ENCODE measurements at places on chromosomes 7 and 10.

DNA sequence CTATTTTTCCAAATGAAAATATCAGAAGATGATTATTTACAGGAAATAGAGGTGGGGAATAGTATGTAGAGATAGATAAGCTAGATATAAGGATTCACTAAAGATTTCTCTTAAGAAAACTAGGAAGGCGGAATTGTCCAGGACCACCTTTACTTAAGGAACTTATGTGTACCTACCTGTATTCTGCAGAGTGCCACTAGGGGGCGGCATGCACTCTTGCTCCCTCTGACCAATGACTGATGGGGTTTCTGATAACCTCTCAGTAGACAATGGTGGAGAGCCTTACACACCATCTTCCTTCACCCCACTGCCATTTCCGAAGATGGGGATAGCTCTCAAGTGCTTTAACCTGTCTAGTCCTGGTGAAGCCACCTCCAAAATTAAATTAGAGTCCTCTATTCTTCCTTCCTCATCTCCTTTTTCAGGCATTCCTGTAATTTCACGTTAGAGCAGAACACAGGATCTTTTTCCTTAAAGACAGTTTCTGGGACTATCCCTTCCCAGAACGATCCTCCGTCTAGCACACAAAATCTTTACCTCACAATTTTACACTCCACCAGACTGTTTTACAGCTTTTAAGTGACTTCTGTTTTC is 453.1 kb downstream of the SORCS1 start:
- DNase-seq = no peak

GRCh38 chr10:89248990-89249389 is 2.6 kb downstream of the LIPA start:
- DNase-seq = no peak

GRCh38 chr10:48765039-48765438 is 80.4 kb downstream of the WDFY4 start:
- DNase-seq = no peak

GRCh38 chr7:30303312-30304039 is 19.1 kb downstream of the ZNRF2 start:
- no peak for DNase-seq

DNA sequence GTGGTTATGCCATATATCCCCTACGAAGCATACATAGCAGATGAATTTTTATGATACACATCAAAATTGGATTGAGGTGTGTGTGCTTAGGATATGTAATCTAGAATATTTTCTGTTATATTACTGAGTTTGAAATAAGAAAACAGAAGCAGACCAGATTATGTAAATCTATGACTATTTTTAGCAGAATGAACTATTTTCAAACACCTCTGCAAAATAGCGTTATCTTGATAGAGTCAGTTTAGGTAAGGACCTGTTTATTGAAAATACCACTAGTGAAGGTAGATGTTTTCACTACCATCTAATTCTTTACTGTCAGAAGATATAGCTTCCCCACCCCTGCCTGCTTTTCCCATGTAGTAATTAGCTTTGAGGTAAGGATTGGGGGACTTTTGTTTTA is 9.1 kb downstream of the LANCL2 start:
- DNase-seq = no peak

- DNase-seq = no peak
Measured at GRCh38 chr7:44533301-44534055, 7.7 kb downstream of the NPC1L1 start.

DNA sequence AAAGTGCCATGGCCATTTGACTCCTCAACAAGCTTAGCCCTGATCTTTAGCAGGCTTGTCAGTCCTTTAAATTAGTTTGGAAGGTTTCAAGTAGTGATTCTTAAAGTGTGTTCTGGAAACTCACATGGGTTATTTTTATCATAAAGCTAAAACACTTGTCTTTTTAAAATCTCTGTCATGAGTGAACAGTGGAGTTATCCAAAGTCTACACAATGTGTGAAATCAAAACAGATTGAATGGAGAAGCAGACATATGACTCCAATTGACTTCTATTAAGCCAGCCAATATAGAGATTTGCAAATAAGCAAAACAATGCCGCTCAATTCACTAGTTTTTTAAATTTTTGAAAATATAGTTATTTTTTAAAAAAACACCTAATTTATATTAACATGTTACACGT is 53.3 kb upstream of the SORCS3 start:
- no peak for DNase-seq

- DNase-seq = no peak
Measured at GRCh38 chr10:122984708-122985107, 4.5 kb downstream of the PSTK start.

- DNase-seq = no peak
Measured at GRCh38 chr7:107993891-107994291, 9.1 kb downstream of the LAMB1 start.

GRCh38 chr7:15678653-15679052 is 7.8 kb downstream of the MEOX2 start:
- no peak for DNase-seq

- DNase-seq = no peak
Measured at GRCh38 chr10:3186368-3186767, 13.8 kb upstream of the PITRM1 start.

DNA sequence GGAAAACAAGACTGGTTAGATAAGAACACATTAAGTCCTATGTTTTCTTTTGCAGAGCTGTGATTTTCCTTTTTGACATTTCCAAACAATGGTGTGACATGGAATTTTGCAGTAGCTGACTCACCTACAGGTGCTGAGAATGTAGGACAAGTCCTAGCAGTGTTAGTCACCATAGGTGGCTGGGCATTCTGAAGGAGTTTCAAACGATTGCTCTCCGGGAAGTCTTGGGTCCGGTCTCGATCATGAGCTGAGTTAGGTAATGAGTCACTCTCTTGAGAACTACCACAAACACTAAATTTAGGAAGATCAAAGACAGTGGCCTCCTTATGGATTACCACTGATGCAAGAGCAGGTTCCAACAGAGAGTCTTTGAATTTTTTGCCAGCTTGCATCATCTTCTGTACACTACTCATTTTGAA is 3.6 kb downstream of the FIGNL1 start:
- no peak for DNase-seq

DNA sequence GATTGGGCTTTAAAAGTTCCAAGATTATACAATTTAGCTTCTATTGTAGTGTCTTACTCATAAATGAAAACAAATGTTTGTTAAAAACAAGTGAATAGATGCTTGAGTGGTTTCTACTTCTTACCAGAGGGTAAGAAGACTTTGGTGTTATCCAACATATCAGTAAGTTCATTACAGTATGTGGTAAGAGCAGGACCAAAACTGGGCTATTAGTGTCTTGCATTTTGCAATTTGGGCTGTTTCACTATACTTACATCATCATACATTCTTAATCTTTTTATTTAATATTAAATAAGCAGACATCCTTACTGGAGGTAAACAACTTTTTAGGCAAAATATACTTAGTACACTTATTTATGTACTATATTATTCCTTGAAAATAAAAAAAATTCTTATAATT is 248.4 kb upstream of the HGF start:
- no peak for DNase-seq

- no peak for DNase-seq
Measured at GRCh38 chr10:48842231-48842630, 97.4 kb downstream of the LRRC18 start.

GRCh38 chr7:148485618-148486017 is 104.9 kb upstream of the C7orf33 start:
- DNase-seq = no peak

DNA sequence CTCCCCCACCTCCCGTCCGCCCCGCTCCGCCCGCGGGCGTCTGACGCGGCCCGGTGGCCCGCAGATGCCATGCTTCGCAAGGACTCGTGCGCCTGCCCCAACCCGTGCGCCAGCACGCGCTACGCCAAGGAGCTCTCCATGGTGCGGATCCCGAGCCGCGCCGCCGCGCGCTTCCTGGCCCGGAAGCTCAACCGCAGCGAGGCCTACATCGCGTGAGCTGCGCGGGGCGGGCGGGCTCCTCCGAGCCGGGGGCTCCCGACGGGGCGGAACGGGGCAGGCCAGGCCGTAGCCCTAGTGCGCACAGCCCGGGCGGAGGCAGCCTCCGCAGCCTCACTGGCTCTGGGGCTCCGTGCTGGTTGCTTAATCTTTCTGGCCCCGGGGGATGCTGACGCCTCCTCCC is 2.8 kb downstream of the ASIC3 start:
- DNase-seq = peak; percentile 40

GRCh38 chr7:2521952-2522591 is 2.5 kb downstream of the LFNG start:
- DNase-seq = peak; percentile 47

- no peak for DNase-seq
Measured at GRCh38 chr10:76352300-76352699, 920.9 kb downstream of the LRMDA start.

DNA sequence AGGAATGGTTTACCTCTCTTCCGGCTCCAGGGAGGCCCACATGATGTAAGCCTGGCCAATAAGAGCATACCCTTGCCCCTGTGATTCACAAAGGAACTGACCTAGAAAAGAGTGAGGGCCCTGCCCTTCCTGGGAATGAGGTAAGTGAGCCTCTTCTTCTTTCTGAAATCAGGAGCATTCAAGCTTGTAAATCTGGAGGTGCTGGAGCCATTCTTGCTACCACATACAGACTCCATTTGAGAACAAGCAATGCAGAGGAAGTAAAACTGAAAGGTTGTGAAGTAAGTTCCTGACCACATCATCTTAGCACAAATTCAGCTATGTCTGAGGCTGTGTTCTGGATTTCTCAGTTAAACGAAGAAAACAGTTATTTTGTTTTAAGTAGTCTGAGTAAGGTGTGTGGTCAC is 132.2 kb downstream of the CD36 start:
- no peak for DNase-seq

DNA sequence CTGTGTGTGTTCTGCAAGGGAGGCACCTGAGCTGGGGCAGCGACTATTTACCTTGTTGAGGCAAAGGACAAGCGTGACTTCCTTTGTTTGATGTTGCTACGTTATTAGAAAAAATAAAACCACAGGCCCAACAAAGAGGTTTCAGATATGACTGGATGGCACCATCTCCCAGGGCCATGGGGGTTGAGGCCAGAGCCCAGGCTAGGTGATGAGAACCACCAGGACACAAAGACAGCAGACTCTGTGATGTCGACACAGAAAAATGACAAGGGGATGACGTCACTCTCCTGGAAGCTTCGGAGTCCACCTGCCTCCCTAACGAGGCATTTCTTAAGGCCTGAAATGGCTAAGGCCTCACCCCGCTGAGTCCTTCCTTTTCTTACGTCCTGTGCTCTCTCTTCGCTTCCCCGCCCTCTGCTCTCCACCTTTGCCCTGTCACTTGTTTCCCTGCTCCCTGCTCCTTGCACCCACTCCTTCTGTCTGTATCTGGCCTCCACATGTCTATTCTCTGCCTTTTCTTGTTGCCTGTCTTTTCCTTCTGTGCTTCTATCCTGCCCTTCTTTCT is 83.0 kb upstream of the ADRB1 start:
- peak; percentile 39 for DNase-seq

DNA sequence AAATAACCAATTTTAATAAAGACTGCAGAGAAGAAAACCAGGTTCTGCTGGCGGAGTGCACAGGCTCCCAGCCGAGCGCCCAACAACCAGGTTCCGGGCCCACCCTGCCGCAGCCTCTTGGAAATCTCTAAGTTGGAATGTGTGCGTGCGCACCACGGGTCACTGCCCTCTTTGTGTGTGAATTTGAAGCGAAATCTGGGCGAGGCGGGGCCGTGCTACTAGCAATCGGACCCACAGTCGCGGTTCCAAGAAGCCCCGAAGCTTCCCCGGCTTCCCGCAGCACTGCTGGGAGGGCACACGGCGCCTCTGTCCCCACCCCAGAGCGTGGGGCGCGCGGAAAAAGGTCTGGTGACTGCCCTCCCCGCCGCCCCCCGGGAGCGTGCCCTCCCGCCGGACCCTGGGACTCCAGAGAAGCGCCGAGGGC is 666 bp upstream of the MAP3K8 start:
- no peak for DNase-seq

DNA sequence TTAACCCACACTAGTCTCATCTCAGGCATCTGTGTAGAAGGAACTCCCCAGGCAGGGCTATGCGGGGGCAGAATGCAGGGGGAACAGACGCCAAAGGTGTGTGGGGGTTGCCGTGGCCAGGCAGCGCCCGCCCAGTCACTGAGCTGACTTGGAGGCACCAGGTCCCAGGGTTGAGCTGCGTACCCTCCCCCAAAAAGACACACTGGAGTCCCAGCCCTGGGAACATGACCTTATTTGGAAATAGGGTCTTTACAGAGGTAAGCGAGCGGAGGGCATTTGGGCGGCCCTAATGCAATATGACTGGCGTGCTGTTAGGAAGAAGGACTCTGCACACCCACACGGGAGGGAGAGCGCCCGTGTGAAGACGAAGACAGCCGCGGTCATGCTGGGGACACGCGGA is 274.5 kb downstream of the DNAJB6 start:
- no peak for DNase-seq

GRCh38 chr10:31157123-31158010 is 125.7 kb upstream of the ZNF438 start:
- DNase-seq = no peak

GRCh38 chr7:88689821-88690220 is 69.7 kb upstream of the ZNF804B start:
- DNase-seq = no peak

GRCh38 chr10:16819436-16819835 is 2.2 kb upstream of the RSU1 start:
- no peak for DNase-seq

DNA sequence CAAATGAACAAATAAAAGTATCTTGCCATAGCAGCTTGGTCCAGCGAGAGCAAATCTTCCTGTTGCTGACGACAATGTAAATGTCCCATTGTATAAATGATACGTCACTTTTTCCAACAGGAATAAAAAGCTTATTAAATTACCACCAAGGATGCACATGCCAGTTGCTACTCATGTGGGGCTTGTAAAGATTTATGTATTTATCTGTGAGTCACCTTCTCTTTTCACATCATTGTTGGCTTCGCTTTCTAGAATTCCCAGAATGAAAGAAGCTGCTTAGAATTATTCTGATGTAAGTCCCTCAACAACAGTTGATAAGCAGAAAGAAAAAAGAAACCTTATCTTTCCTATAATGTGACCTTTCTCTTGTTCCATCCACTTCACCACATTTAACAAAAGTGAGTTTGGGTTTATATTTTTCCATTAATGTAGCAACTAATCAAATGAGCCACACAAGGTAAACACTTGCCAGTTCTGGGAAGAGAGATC is 22.4 kb downstream of the DNAJC12 start:
- DNase-seq = no peak

GRCh38 chr10:50431791-50432190 is 180.5 kb upstream of the ASAH2 start:
- no peak for DNase-seq

DNA sequence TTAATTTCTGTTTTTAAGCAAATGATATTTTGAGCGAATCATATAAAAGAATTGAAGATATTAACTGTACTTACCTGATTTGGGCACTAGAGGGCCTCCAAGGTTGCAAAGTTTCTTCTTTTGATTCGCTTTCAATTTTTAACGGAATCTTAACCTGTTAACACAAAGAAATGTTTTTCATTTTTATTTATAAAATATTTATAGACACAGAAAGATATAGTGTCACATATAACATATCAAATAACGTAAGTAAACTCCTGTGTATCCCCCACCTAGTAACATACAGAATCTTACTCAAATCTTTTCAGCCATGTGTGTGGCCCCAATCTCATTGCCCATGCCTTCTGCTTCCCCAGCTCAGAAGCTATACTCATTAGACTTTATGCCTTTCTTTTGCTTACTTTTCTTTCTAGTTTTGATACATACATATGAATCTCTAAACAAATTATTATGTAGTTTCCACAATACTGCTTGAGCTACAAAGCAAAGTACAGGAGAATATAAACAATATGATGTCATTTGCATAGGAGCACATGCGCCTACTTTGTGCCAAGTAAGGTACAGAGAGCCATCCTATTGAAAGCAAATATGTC is 49.5 kb upstream of the ZPBP start:
- DNase-seq = no peak

- DNase-seq = no peak
Measured at GRCh38 chr10:101029520-101030295, 1.2 kb downstream of the PDZD7 start.
